ENCODE measurements at places on chromosomes 1 and 21.

GRCh38 chr1:245589316-245589715, 434.5 kb downstream of the KIF26B start:
- no peak for DNase-seq

- DNase-seq: no peak
Observed at GRCh38 chr1:25194572-25195020, 37.7 kb downstream of the SYF2 start.

- no peak for DNase-seq
Observed at GRCh38 chr1:54380290-54380882, 25.8 kb downstream of the SSBP3 start.

- no peak for DNase-seq
Observed at GRCh38 chr1:17594690-17595601, 55.4 kb downstream of the ARHGEF10L start.

DNA sequence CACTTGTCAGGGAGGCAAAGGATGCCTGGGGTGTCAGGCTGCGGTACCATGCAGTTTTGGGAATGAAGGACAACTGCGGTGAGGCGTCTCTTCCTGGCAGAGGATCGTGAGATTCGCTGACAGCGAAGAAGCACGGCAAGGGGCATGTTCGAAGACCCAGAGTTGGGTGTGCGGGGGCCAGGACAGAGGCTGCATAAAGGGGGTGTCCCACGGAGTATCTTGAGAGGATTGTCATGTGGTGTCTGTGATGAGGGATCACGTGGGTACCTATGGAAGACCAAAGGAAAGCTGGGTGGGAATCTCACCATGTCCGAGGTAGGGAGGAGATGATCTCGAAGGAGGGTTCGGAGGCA, 372 bp downstream of the SLC25A44 start:
- DNase-seq: no peak

DNA sequence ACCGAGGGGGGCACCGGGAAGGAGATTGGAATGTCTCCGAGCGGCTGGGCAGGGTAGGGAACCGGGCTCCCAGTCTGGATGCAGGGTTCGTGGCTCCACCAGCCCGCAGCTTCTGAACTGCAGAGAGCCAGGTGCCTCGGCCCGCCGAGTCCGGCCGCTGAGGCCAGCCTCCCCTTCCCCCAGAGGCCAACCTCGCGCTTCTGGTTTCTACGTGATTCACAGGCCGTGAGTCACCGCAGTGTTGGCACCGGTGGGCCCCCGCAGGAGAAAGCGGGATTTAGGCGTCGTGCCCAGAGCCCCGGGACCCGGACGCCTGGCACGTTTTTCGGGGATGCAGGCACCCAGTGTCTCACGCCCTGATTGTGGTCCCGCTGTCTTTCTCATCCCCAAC, 458 bp downstream of the CRABP2 start:
- DNase-seq: peak; percentile 45

GRCh38 chr21:33112681-33113080, 42.7 kb downstream of the OLIG1 start:
- DNase-seq: no peak

GRCh38 chr1:30806381-30807317, 49.1 kb upstream of the LAPTM5 start:
- no peak for DNase-seq

DNA sequence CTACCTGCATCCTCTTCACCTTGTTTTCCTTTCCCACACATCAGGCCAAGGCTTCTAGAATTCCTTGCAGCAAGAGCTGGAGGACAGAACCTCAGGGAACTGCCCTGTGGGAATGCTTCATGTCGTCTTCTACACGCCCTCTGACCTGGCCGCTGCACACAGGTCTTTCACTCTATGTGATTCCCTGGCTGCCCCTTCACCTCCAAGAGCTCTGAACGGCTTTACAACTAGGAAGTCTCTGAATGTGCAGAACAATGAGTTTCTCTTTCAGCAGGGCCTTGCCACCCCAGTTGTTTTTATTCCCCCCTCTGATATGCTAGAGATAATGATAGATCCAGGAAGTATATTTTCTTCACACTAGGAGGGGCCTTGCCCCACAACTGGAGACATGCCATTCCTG, 142.6 kb downstream of the CLIC6 start:
- DNase-seq: no peak

- DNase-seq: no peak
Observed at GRCh38 chr1:119226913-119227312, 86.5 kb upstream of the WARS2 start.

GRCh38 chr1:230849451-230850224, 18.7 kb downstream of the C1orf198 start:
- DNase-seq: no peak

GRCh38 chr1:46673749-46674182, 2.1 kb downstream of the TEX38 start:
- no peak for DNase-seq

GRCh38 chr1:89274411-89274857, 1.8 kb upstream of the GBP5 start:
- no peak for DNase-seq

GRCh38 chr1:201252944-201253371, 30.3 kb upstream of the PKP1 start:
- DNase-seq: no peak

- no peak for DNase-seq
Observed at GRCh38 chr1:94303005-94303404, 65.6 kb upstream of the ARHGAP29 start.

- DNase-seq: no peak
Observed at GRCh38 chr1:213998785-213999184, 11.0 kb downstream of the PROX1 start.

- DNase-seq: no peak
Observed at GRCh38 chr1:203558064-203558760, 64.3 kb downstream of the OPTC start.

GRCh38 chr1:117638759-117639158, 32.9 kb downstream of the TENT5C start:
- DNase-seq: no peak

DNA sequence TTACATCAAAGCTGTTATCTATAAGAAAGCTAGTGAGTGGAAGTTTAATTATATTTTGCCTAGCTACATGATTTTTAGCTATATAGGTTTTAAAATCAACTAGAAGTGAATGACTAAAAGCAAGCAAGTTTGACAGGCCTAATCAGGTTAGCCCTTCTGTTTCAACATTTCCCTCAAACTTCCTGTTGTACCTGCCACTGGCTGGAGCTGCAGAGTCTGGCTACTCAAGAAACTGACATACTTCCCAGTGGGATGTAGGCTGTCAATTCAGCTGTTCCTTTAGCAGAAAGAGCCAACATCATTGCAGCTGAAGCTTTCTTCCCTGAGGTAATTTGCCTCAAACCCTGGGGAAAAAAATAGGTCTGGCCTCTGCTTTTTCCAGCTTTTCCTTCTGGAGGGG, 87.1 kb upstream of the TNR start:
- no peak for DNase-seq

- peak; percentile 33 for DNase-seq
Observed at GRCh38 chr1:212413902-212414327, 771 bp downstream of the PACC1 start.

DNA sequence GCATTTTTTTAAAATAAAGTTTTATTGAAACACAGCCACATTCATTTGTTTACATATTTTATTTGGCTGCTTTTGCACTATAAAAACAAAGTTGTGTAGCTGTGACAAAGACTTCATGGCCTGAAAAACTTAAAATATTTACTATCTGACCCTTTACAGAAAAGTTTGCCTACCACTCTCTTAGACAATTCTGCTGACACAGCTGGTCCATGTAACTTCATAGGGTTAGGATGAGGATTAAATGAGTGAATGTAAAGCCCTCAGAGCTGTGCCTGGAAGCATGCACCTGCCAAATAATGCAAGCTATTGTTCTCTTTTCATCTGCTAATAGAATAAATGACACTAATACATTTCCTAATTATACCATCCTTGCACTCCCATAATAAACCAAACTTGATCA, 67.7 kb downstream of the FCRL5 start:
- DNase-seq: no peak

Measured in stimulated activated CD4-positive, alpha-beta T cell treated with anti-CD3 and anti-CD28 coated beads, Interleukin-12 subunit alpha, Interleukin-12 subunit beta, amount 100 ng/mL, for 4 hours (primary cell).